Bladder microvascular endothelial cell (primary cell): ENCODE measurements at places on chromosomes 6 and 20. TPM values are rescaled to one million over a fixed set of nuclear protein-coding genes. Genes with fewer than 3 reads are reported as not detected.

STK35 gene
- 7.9 and 26.2 TPM in 2 replicates for total RNA-seq

BPIFB1 gene
- total RNA-seq, result not detected in 2 replicates

GTSF1L gene
- not detected in 2 replicates for total RNA-seq

PKHD1 gene
- not detected in 2 replicates for total RNA-seq

EEF1A2 gene
- 0.49 and 27.1 TPM in 2 replicates for total RNA-seq

SLC35D3 gene
- total RNA-seq, result not detected in 2 replicates

GSTA1 gene
- not detected in 2 replicates for total RNA-seq
